ENCODE measurements at places on chromosomes 4 and X.
A peak's percentile ranks its signal among the peaks of the same experiment; 100 is the strongest.

DNA sequence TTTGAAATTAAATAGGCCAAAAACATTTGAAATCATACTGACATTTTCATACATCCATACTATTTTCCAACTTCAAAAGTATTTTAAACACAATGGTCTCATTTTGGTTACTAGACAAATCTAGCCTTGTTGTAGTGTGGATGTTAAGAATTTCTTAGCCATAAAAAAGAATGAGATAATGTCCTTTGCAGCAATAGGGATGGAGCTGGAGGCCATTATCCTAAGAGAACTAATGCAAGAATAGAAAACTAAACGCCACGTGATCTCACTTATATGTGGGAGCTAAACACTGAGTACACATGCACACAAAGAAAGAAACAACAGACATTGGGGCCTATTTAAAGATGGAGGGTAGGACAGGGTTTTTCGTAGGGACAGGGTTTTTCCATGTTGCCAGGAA lies 153.8 kb downstream of the CCSER1 start:
- DNase-seq = no peak

DNA sequence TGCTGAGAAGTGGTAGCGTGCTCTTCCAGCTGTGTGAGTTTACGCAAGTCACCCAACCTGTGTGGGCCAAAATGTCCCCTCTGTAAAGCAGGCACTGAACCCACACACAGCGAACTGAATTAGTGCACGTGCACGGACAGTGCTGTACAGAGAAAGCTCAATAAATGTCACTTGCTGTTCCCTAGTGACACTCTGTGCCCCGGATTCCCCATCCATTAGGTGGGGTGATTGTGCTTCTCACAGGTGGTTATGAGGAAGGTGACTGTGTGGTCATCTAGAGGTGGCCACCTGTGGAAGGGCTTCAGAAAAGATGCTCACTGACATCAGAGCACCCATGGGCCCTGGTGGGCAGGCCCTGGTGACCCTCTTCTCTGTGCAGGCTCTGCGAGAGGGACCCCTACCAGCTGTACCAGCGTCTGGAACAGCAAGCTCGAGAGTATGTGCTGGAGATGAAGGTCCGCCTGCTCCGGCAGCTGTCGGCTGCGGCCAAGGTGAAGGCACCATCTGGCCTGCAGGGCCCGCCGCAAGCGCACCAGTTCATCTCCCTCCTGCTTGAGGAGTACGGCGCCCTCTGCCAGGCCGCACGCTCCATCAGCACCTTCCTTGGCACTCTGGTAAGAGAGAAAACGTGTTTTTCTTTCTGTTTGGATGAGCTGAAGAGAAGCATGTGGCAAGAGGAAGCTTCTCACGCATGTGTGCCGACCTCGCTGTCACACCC lies 94.3 kb downstream of the FAM193A start:
- no peak for DNase-seq

- no peak for DNase-seq
These were observed 39.6 kb downstream of the ARL13A start for GRCh38 chrX:101009090-101009489.

- DNase-seq = no peak
These were observed 2594.8 kb downstream of the ARAP2 start for GRCh38 chr4:33649471-33649870.

- no peak for DNase-seq
These were observed 72.0 kb upstream of the DCLK2 start for GRCh38 chr4:150006197-150006596.

- DNase-seq = no peak
These were observed 34.6 kb downstream of the RTL5 start for GRCh38 chrX:72097098-72097497.

GRCh38 chrX:33416273-33416805 lies 205.0 kb upstream of the DMD start:
- no peak for DNase-seq

GRCh38 chr4:141465171-141465570 lies 171.2 kb upstream of the IL15 start:
- DNase-seq = no peak

GRCh38 chrX:137081239-137081638 lies 47.4 kb upstream of the GPR101 start:
- DNase-seq = no peak

DNA sequence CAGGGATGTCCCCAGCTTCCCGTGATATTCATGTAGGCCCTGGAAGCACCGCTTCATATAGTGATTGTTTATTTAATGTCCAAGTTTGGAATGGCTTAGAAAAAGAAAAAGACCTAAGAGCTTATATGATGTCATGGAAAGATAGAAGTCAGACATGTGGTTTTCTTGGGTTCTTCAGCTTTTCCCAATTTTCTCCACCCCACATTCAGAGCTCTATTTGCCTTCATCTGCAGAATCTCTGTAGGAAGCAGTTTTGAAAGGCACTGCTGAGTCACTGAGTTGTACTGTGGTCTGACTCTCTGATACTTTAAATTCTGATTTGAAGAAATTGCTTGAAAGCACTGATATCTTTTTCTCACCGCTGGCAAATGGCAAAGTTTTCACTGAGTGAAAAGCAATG lies 120.6 kb upstream of the EDNRA start:
- no peak for DNase-seq

DNA sequence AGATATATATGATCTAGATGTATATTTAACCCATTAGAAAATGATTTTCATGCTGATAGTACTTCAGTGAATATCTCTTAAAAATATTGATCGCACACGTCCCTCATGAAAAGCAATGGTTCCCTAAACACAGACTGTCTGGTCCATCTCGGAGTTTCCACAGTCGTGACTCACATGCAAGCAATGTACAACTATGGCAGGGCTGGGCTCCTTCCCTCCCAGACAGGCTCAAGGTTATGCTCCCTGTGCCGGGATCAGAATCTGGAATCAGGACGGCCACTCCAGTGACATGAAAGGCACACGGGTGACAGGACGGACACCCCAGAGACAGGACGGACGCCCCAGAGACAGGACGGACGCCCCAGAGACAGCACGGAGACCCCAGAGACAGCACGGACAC lies 40.2 kb upstream of the PPP2R3B start:
- DNase-seq = no peak

DNA sequence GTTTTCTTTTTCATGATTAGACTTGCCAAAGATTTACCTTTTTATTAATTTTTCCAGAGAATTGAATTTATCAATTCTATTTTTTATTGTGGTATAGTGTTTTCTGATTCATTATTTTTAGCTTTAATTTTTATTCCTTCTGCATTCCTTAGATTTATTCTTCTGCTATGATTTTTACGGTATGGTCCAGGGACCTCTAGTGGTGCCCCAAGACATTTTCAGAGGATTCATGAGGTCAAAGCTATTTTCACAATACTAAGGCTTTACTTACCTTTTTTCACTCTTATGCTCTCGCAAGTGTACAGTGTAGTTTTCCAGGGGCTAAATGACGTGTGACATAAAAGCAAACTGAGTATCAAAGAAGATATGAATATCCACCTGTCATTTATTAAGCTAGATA lies 8.0 kb downstream of the RADX start:
- no peak for DNase-seq

DNA sequence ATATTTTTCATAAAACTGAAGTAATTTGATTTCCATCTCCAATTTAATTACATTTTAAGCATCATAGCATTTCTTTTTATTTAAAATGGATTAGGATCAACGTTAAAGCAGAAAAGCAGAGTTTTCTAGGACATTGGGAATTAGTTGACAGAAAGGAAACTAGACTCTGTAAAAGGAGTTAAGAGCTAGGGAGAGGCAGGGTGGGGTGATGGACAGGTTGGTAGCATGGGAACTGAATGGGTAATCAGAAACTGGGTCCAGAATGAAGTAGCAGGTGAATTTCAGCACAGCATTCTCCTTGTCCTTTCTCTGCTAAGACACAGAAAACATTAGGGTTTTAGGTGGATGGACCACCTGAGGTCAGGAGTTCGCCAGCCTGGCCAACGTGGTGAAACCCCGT lies 97.6 kb downstream of the ANAPC4 start:
- DNase-seq = no peak

DNA sequence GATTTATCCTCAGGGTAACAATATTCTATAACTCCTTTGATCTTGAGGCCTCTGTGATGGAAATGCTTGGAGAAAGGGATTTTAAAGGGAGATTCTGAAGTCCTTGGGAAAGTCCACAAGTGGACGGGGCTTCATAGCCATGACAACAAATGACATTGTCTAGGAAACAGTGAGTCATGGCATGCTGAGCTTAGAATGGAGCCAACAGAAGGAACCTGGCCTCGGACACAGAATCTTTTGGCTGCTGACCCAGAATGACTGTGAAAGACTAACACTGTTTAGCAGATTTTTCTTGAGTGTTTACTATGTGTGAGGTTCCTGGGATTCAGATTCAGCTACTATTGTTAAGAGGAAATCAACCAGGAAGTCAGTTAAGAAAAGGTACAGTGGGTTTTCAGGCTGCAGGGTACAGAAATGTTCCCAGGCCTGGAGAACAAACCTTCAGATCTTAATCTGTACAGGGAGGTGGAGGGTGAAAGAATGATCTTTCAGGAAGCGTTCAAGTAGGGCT lies 18.1 kb upstream of the CXCL2 start:
- DNase-seq = peak; percentile 82

DNA sequence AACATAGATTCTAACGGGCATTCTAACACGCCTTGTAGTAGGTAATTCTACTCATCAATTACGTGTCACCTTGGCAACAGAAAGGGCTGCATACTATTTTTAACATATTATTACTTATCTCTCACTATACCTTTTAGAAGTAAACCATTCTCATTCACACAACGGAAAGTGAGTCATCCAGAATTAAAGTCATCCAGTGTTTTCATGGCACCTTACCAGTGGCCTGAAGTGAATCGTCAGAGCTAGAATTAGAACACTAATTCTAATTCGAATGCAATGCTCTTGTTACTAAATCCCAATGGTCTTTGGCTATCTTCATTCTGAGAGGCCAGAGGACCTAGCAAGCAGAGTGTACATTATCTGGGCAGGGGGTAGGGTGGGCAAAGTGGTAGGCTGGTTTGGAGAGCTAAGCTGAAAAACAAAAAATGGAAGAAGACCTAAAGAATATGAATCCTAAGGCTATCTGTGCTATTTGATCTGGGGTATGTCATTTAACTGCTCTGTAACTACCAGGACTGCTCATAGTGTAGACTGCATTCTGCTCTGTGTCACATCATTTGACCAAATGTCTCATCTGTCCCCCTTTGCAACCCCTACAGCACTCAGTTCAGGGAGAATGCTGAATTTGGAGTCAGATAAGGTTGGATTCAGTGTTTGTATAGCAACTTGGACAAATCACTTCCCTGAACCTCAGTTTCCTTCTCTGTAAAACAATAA lies 96.5 kb downstream of the HDAC8 start:
- no peak for DNase-seq
